ENCODE measurements at places on chromosomes 12 and 14. TPM values are rescaled to one million over a fixed set of nuclear protein-coding genes. Genes with fewer than 3 reads are reported as not detected.

TAS2R42 gene
- total RNA-seq: not detected

TMEM233 gene
- 0.29 TPM for total RNA-seq

KRT83 gene
- 7.2 TPM for total RNA-seq

CRACR2A gene
- total RNA-seq: 1.9 TPM

MYH6 gene
- 0.03 TPM for total RNA-seq

MFAP5 gene
- 0.06 TPM for total RNA-seq

SLC6A12 gene
- total RNA-seq: 0.72 TPM

PLEKHD1 gene
- total RNA-seq: not detected

GPX2 gene
- 195 TPM for total RNA-seq

FAM216A gene
- 17.3 TPM for total RNA-seq

ASCL1 gene
- not detected for total RNA-seq

TESPA1 gene
- not detected for total RNA-seq

NKX2-8 gene
- total RNA-seq: 4.2 TPM
